ENCODE measurements at places on chromosomes 4 and X. TPM values are rescaled to one million over a fixed set of nuclear protein-coding genes. Genes with fewer than 3 reads are reported as not detected.

- no peaks in the 10 kb centered on the region for H3K4me1 ChIP-seq
- no peak overlapping the region for H3K4me3 ChIP-seq
- H3K27ac ChIP-seq: no peak overlapping the region
- no peaks in the 10 kb centered on the region for H3K27me3 ChIP-seq
Observed at GRCh38 chr4:10198365-10198764, 81.8 kb upstream of the WDR1 start.

LINC00632 gene
- 16.9 TPM for total RNA-seq

- peaks cover 43% of the 10 kb centered on the region for H3K36me3 ChIP-seq
- H3K27me3 ChIP-seq: no peaks in the 10 kb centered on the region
- no peak for DNase-seq
- no peak overlapping the region for H3K27ac ChIP-seq
Observed at GRCh38 chr4:78863254-78863869, 75.9 kb downstream of the PAQR3 start.

DNA sequence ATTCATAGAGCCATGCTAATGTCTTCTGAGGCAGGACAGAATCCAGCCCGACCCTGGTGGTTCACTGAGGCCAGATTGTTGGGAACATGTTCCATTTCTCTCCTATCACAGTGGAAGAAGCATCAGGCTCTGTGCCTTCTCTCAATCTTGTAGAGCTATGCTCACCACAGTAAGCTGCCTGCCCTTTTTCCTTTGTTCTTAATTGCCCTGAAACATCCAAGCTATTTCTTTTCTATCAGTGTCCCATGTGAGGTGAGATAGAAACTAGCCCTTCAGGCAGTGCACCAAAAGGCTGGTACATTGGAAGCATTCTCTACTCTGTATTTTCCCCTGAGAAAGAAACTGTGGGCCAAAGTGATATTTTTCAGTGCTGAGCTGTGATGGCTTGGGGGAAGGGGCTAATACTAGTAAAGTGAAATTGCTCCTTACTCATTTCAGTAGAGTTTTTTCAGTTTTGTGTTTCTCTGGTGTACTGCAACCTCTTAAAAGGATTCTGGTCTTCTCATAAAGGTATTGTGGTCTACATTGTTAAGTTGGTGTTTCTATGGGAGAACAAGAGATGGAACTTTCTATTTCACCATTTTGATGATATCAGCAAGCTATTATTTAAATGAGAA, 611.2 kb downstream of the RPA4 start:
- DNase-seq: no peak
- no peaks in the 10 kb centered on the region for H3K4me1 ChIP-seq
- no peak overlapping the region for H3K4me3 ChIP-seq
- H3K36me3 ChIP-seq: no peaks in the 10 kb centered on the region
- no peak overlapping the region for H3K27ac ChIP-seq

KCNIP4 gene
- 0.91 TPM for total RNA-seq

DNA sequence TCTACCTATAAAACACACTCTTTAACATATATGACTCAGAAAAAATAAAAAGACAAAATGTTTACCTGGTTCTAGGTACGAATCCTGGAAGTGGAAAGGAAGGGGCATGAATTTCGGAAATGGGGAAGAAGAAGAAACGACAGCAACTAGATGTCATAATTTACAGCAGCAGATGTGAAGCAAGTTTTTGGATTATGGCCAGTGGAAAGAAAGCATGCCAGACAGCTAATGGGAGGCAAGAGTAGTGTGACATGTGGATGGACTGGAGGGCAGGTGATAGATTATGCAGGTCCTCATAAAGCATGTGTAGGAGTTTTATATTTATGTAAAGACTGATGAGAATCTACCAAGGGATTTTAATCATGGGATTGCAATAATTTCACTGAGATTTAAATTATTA, 279.0 kb upstream of the TACR3 start:
- H3K27ac ChIP-seq: no peak overlapping the region
- no peaks in the 10 kb centered on the region for H3K36me3 ChIP-seq
- H3K27me3 ChIP-seq: no peaks in the 10 kb centered on the region
- DNase-seq: peak; percentile 53

DNA sequence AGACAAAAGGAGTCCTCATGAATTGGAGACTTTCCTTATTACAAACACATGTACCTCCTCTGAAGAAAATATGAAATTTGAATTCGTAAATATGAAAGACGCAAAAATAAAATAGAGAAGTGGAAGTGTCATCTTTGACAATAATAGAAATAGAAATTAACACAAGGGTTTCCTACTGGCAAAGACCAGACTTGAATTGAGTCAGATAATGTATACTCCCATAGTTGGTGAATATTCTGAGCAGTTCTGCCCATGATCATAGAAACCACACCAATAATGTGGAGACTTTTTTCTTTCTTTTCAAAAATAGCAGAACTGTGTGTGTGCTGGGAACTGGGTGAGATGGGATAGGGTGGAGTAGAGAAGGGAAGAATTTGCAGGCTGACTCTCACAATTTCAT, 277.7 kb upstream of the TET2 start:
- no peaks in the 10 kb centered on the region for H3K36me3 ChIP-seq
- H3K4me3 ChIP-seq: no peak overlapping the region
- no peaks in the 10 kb centered on the region for H3K27me3 ChIP-seq
- DNase-seq: no peak
- H3K27ac ChIP-seq: no peak overlapping the region

SLC25A5 gene
- total RNA-seq: 245 TPM

All from MCF 10A (cell line).